Fibroblast of skin of left quadriceps (primary cell): ENCODE measurements at places on chromosomes 1 and 21.
A peak's percentile ranks its signal among the peaks of the same experiment; 100 is the strongest.

- no peak for DNase-seq
Measured at GRCh38 chr1:90707363-90707710, 9.8 kb downstream of the BARHL2 start.

DNA sequence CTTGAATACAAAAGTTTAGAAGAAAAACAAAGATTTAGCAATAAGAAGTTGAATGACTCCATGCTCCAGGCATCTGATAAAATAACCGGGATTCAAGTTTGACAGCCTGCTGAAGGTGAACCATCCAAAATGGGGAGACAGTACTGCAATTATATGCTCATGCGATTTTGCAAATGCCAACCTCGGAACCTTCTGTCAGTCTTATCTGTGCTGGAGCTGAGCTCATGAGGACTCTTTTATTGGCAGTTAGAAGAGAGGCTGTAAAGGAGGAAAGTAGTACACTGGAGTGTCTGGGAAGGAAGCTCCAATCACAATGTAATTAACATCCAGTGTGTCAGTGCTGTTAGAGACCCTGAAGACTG, 170.0 kb downstream of the GALNT2 start:
- no peak for DNase-seq

DNA sequence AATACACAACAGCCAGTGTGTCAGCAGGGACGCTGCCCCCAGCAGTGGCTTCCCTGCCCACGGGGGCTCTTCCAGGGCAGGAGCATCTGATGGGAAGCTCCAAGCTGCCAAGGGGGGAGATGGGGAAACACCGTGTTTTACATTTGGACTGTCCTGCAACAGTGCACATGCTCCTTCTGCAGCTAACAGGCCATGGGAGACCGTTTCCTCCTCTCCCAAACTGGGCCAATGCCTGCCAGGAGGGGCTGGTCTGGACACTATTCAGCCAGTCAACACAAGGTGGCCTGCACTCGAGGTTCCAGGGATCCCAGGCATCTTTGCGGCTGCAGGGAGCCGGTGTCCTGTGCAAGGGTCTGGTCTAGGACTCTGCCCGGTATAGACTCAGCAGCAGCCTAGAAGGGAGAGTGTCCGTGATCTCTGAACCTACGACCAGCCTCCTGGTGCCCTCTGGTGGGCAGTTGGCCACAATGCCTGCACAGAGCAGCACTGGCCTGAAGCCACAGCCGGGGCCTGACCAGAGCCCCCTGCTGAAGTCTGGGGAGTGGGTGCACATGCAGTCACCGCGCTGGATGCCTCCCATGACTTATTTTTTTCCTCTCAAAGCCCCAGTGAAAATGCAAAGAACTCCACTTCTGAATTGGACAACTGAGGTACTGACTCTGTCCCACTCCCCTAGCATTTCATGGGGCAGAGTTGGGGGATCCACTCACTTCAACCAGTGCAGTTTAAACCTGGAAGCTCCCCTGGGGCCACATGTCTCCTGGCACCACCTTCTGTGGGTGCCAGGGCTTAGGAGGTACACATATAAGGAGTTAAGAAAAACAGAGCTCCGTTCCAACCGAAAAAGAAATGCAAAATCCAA, 33.3 kb downstream of the RCC2 start:
- DNase-seq, result peak; percentile 3

GRCh38 chr1:151829352-151830046, 2.1 kb downstream of the RORC start:
- no peak for DNase-seq

DNA sequence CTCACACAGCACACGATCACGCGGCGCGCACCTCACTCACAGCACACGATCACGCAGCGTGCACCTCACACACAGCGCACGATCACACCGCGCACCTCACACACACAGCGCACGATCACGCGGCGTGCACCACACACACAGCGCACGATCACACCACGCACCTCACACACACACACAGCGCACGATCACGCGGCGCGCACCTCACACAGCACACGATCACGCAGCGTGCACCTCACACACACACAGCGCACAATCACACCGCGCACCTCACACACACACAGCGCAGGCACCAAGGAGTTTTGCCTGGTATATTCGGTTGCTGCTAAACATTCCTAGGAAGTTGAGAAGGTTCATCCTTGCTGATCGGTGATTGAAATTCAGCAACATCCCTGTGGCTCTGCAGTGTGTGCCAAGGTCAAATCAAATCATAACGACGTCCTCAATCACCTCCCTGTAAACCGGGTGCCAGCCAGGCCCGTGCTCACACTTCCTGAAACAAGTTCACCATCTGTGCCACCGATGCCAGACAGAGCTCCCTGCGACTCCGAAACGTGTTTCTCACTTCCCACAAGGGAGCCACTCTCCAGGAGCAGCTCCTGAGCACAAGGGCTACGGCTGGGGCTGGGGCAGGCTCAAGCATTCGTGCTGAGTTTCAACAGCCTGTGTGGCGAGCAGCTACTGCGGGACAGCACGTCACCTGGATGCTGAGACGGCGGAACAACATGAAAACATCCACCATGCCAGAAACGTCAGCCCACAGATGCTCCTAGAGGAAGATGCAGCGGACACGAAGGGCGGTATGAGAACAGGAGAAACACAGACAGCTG, 30.2 kb downstream of the WDR4 start:
- DNase-seq, result no peak

- DNase-seq, result no peak
Measured at GRCh38 chr1:180926164-180926981, 13.7 kb downstream of the KIAA1614 start.

DNA sequence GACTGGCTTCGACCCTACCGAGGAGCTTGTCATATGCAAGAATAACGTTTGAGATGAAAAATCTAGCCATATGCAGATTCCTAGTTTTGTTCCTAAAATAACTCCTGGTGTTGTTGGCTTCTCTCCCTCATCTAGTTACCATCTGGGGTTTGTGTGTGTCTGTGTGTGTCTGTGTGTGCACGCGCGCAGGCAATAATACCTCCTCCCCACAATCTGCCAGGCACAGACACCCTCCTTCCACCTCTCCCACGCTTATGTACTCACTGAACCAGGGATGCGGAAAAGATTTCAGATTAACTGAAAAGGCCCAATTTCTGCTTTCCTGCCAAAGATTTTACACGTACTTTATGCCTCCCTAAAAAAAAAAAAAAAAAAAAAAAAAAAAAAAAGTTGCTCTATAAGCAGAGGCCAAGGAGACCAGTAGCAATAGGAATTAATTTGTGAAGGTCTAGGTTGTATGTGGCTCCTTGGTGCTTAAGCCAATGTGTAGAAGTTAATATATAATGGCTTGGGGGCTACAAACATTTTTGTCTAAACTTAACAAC, 452.7 kb downstream of the NUF2 start:
- DNase-seq, result no peak

DNA sequence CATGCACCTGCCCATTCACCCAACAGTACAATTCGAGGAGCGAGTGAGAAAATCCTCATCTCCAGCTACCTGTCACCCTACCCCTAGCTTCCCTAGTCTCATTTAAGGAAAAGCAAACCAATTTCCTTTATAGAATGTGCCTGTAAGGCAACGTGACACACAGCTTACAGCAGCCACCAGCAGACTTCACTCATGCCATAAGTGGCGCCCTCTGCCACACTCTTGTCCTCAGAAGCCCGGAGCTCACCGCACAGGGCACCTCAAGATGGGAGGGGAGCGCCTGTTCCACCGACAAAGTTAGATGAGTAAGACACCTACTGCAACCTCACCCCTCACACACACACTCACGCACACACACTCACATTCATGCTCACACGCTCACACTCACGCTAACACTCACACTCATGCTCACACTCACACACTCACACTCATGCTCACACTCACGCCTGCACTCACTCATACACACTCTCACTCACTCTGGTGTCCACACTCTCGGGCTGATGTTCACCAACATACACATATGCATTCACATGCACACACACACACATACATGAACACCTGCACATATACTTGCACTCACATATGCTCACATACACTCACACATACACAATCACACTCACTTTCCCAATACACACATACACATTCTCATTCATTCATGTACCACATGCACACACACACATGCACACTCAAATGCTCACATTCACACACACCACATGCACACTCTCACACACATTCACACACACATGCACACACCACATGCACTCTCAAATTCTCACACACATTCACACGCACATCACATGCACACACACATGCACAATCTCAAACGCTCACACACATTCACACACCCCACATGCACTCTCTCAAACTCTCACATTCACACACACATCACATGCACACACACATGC, 170.7 kb downstream of the PSMG1 start:
- DNase-seq, result no peak

DNA sequence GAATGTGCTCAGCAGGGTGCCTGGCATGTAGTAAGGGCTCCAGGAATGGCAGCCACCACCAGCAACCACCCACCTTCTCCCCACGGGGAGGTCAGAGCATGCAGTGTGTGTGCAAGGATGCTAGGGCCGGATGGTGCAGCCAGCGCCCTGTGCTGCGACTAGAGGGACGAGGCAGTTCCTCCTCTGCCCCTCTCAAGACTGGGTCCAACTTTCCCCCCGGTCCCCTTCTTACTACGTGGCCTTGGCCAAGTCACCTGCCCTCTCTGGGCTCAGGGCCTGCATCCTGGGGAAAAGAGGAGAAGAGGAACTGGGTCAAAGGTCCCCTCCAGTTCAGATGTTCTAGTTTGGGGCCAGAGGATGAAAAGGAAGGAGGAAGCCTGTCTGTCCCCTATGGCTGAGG, 71.6 kb upstream of the TARDBP start:
- no peak for DNase-seq
